ENCODE measurements at places on chromosomes 1 and 21.

GRCh38 chr1:94283462-94283861, 46.1 kb upstream of the ARHGAP29 start:
- DNase-seq = no peak

GRCh38 chr1:66931590-66931989, 6.8 kb downstream of the MIER1 start:
- DNase-seq = no peak

DNA sequence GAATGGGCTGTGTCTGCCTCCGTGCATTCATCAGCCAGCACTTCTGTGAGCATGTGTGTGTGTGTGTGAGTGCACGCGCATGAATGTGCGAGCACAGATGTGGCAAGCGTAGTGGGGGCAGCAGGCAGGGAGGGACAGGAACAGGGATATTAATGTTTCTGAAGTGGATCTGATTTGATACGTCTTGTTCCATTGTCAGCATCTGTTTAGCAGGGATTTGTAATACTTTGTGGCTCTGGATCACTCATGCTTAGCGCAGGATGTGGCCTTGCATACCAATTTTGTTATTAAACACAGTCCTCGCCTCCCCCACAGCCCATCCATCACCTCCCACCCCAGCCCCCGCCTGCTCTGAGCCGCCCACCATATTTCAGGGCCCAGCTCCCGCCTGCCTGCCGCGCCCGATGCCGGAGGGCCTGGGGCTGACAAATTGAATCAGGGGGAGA, 52.4 kb downstream of the TMEM53 start:
- no peak for DNase-seq

GRCh38 chr1:12511516-12512468, 106.2 kb downstream of the DHRS3 start:
- no peak for DNase-seq

DNA sequence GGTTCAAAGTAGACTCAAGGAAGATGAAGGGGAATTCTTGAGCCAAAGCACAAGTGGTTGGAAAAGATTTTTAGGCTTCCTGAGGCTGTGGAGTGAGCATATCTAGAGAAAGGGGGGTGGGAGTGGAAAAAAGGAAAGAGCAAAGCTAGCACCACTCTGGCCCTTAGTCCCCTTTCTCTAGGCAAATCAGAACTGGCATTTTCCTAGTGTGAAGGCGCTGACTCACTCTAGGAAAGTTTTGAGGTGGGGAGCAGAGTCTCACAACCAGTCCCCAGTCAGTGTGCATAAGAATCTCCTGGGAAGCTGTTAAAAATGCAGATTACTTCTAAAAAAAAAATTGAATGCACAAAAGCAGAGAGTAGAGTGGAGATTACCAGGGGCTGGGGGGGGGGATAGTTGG, 3.4 kb upstream of the GPR89B start:
- no peak for DNase-seq

GRCh38 chr1:219310181-219310728, 136.6 kb downstream of the LYPLAL1 start:
- peak; percentile 35 for DNase-seq

DNA sequence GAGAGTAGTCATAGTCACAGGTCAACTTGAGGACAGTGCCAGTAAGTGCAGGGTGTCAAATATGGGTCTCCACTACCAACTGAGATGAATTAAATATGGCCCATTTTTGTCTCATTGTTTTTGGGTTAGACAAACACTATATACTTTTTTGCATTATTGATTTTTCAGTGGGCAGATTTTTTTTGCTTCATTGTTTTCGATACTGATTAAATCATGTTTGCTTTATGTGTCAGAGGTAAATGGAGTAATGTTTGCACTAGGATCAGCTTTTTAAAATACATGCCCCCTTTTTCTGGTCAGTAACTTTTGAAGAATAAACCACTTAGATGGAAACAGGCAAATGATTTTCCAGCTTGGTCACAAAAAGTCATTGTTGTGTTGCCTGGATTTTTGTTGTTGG, 199.0 kb downstream of the USH2A start:
- no peak for DNase-seq

- no peak for DNase-seq
Observed at GRCh38 chr21:44630440-44630839, 3.5 kb downstream of the KRTAP10-9 start.

DNA sequence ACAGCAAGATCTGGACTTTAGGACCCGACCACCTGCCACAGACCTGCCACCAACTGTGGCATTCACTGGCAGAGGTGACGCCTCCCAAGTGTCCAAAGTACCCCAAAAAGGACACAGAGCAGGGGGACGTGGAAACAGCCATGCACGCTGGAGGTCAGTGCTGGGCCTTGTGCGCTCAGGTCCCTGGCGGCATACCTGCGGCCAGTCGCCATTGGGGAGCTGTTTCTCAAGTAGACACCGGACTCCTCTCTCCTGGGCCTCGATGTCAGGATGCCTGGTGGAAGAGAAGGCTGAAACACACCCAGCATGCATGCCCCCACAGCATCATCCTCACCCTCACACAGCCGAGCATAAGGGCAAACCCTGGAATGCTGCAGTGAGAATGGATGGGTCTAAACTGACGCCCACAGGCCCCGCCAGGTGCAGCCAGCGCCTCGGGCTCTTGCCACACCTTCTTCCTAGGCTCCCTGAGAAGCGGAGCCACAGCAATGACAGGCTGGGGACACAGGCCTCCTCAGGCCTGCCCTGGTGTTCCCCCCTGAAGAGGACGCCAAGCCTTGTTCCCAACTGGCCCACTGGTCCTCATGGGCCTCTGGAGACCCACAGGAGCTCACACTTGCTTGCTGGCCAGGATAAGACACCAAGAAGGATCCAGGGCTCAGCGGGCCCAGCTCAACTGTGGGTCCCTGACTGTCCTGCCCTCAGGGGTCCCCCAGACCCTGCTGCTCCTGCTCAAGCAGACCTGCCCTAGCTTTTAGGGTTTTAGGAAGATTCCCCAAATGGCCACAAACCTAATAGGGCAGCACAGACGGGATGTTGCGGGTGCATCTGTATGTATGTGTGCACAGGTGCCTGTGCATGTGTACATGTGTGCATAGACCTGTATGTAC, 7.7 kb upstream of the SPATC1L start:
- no peak for DNase-seq

GRCh38 chr21:38758501-38759214, 47.1 kb upstream of the ETS2 start:
- DNase-seq = no peak

DNA sequence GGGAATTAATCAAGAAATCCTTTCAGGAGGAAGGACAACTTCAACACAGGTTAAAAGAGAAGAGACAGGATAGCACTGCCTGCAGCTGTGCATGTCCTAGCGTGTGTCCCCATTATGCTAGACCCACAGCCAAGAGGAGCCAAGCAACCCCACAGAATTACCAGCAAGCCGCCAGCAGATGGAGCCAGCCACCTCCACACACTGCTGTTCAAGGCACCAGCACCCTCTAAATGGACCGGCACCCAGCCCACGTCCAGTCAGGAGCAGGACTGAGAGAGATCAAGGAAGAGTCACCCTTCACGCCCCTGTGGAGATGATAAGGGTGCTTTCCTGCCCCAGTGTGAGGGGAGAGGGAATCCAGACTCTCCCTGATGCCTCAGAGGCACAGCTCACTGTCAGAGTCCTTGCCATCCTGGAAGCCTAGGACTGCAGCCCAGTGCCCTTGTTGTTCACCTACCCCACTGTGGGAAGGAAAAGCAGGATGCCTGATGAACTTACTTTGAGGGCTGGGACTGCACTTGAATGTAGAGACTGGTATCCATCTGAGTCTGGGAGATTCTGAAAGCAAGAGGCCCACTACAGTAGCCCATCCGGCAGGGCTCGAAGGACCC, 37.1 kb upstream of the CTTNBP2NL start:
- DNase-seq = peak; percentile 41

Data from HuH-7 (cell line).